ENCODE measurements at places on chromosomes 6 and 20.

GRCh38 chr6:63635215-63635587, 401 bp upstream of the PHF3 start:
- DNase-seq, result no peak

- peak; percentile 82 for DNase-seq
These were observed 161.3 kb upstream of the AGPAT4 start for GRCh38 chr6:161434921-161435747.

- no peak for DNase-seq
These were observed 29.5 kb downstream of the ROS1 start for GRCh38 chr6:117396228-117396627.

DNA sequence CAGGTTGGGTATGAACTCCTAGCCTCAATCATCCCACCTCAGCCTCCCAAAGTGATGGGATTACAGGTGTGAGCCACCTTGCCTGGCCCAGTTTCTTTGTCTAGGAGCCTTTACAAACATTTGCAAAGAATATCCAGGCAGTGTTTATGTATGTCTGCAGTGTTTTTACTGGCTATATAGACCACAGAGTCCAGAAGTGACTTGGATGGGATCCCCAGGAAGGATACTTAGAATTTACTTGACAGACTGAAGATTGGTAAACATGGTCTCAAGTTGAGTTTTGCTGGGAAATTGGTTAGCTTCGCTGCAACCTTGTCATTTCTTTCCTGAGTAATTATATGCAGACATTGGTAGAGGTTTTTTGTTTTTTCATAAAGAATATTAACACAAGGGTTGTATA, 23.8 kb downstream of the JARID2 start:
- no peak for DNase-seq

DNA sequence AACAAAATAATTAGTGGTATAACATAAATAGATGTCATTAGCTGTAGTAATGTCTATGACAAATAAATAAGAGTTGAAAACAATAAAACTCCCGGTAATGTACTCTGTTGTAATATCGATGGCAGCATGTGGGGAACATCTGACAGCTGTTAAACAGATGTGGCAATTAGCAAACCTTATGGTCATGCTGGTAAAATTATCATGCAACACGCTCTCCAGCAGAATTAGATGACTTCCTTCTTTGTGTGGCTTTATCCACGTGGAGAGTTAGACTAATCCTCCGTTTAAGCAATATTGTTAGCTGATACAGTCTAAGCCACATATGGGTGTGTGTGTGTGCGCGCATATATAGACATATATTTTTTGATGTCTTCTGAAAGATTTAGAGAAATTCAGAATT, 77.7 kb upstream of the ZFP64 start:
- peak; percentile 54 for DNase-seq

DNA sequence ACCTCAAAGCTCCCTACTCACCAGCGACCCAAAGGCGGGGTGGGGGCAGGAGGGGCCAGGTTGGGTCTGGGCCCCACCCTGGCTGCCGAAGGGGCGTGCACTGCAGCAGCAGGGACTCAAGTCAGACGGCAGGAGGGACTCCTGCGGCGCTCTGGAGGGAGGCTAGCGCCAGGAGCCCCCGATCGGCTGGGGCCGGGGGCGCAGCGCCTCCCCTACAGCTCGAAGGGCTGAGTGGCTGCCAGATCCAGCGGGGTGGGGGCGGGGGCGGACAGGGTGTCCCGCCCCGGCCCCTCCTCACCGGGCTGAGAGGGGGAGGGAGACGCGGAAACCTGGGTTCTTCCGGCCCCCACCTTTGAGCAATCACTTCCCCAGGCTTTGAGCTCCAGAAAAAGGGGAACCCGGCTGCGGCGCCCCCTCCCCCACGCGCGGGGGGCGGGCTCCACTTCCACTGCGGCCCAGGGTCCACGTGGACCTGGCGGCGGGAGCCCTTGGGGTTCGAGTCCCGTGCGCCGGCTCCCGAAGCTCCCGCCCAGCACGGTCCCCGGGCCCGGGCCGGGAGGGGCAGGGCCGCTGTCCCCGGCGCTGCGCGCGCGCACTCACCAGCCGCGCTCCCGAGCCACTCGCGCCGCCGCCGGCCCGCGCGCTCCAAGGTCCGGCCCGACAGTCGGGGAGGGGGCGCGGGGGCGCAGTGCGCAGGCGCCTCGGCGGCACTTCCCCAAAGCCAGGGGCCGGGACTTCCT, at the start of gene RGS19:
Gene RGS19, minus strand, starts transcription at position 246 of the 740 bp plus-strand sequence. CDS start 2,632 bp downstream, outside the sequence.
- peak; percentile 91 for DNase-seq

DNA sequence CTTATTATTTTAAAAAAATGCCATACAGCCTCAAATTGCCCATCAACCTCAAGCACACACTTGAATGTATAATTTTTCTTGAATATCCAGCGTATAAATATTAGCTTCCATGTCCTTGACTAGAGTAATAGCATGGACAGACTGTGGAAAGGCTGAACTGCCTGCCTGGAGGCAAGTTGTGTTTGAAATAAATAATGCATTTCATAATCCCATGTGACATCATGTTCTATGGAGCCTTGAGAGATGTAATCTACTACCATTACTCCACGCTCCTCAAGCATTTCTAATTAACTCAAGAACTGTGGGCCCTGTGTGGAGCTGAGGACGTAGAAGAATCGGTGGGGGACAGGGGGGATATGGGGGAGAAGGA, 94.2 kb downstream of the CDS2 start:
- no peak for DNase-seq

- no peak for DNase-seq
These were observed 9.5 kb upstream of the SFT2D1 start for GRCh38 chr6:166351715-166352285.

- DNase-seq, result no peak
These were observed 90.9 kb upstream of the GCM1 start for GRCh38 chr6:53239526-53239925.

DNA sequence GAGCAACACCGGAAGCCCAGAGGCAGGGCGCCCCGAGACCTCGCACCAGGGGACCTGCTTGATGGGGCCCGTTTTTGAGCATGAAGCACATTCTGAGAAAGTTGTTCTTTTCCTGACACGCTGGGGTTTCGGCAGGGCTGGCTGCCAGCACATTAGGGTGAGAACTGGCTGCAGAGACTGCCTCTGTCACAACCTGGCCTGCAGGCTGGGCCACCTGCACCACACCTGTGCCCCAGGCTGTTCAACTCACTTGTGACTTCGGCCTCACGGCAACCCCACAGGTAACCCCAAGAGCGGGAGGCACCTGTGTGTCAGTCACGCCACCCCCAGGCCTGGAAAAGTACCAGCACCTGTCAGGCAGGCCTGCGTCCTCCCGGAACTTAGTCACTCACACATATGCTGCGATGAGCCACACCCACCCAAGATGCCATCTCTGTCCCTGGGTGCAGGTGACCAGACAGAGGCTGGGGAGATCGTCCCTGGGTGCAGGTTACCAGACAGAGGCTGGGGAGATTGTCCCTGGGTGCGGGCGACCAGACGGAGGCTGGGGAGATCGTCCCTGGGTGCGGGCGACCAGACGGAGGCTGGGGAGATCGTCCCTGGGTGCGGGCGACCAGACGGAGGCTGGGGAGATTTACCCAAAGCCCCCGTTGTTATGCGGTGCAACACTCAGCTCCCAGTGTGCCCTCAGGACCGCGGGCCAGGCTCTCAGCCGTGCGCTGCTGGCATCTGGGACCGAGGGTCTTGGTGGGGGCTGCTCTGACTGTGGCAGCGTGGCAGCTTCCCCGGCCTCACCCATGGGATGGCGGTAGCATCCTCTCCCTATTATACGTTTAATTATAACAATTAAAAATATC, 82.5 kb upstream of the BHLHE23 start:
- DNase-seq, result no peak

DNA sequence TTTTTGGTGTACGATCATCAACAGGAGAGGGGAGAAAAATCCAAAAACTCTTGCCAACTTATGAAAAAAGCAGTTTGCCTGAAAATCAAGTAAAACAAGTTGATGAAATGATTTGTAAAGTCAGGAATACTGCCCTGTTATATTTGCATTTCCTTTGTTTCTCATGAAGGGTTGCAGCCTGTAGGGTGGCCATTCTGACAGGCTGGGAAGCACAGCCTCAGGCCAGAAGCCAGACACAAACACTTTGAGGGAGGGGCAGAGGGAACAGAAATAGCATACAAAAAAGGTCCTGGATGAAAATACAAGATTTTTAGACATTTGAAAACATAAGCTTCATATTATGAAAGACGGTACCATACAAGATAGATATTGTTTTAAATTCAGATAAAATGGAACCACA, 109.8 kb downstream of the DTNBP1 start:
- DNase-seq, result no peak

DNA sequence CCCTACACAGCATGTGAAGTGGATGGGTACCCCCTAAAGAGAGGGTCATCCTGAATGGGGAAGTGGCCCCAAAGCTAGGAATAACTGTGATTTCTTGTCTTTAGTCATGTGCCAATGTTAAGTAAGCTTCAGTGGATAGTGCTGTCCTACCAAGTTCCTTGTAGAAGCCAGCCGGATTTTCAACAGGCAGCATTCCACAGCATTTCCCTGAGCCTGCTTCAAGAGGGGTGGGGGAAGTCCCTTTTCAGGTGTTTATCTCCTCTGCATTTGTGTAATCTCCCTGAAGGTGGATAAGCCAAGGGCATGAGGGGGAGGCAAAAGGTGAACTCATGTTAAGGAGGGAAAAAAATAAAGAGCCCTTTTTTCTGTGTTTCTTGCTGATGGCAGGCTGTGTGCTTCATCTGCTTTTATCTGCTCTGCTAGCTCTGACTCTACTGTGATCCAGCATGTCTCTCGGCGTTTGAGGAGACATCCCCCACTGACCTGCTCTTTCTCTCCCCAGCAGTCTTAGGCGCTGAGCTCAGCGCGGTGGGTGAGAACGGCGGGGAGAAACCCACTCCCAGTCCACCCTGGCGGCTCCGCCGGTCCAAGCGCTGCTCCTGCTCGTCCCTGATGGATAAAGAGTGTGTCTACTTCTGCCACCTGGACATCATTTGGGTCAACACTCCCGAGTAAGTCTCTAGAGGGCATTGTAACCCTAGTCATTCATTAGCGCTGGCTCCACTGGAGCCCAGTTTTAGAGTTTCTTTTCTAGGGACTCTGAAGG, 1.9 kb downstream of the EDN1 start:
- DNase-seq, result peak; percentile 24

GRCh38 chr20:45429618-45430017, 13.7 kb downstream of the PIGT start:
- DNase-seq, result no peak

DNA sequence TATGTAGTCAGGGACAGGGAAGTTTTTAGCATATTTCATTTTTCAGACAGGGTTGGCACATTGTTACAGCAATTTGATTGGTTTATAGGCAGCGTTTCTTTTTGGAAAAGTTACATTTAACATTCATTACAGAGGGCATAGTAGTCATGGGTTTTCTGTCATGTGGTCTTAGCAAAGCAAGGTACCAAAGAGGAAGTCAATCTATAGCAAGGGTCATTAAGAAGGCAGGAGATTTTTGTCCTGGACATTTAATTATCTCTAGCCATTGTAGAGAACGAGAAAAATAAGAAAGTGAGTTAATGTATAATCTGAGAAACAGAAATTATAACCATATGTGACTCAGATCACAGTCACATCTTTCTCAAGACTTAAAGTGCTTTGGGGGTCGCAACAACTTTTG, 47.4 kb downstream of the TPD52L1 start:
- DNase-seq, result no peak
